ENCODE measurements at places on chromosomes 1 and 21. TPM values are rescaled to one million over a fixed set of nuclear protein-coding genes. Genes with fewer than 3 reads are reported as not detected.

- ATAC-seq, result peak; percentile 79
Observed at GRCh38 chr1:16727190-16728111, 12.9 kb upstream of the RNU1-4 start.

DNA sequence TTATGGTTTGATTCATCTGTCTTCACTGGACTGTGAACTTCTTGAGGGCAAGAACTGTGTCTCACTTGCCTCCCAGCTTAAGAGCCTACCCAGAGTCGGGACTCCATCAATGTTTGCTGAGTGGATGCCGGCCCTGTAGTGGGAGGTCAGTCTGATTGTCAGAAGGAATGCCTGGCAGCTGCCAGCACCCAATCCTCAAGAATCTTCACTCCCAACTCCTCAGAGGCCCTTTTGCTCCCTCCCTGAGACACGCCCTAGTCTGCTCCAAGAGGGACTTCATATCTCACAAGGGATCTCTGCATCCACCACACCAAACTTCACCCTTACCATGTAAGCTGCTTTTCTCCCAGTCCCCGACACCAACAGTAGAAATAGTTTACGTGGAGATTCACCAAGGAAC is 15.2 kb upstream of the KDM4A start:
- ATAC-seq, result no peak

DNA sequence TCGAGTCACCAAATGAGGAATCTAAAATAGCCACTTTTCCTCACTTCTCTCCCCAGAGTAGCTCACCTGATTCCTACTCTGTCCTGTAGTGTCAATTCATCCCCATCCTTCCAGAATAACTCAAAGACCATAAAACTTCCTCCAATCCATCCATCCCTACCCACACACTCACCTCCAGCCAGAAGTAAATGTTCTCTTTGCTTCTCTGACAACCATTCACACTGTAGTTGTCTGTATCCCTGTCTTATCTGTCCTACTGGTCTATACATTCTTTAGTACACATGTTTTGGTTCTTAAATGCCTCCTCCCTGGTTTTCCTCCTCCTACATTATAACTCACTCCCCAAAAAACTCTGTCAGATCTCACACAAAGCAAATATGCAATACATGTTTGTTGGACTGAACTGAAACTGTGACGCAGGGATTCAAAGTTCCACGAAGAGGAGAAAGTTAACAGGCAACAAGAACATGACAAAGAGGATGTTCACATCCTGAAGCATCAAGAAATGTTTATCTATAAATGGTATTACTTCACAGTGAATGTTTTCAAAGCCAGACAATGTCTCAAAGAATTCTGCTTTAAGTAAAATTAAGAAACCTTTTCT is 11.0 kb downstream of the TP53BP2 start:
- ATAC-seq, result no peak

DNA sequence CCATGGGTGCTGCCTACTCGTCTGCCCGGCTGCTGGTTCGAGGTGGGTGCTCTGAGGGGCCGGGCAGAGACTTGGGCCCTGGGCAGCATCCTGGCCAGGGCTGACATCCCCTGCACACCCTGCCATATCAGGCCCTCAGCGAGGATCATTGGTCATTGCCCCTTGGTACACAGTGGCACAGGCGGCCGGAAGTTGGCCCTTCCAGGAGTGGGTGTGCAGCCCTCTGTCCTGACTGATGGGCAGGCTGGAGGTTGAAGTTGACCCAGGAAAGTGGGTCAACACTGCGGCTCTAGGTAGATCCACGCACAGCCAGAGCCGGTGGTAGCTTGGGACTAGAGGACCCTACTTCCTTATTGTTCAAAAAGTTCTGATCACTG is 72.9 kb downstream of the TRIM11 start:
- ATAC-seq, result no peak

The EDARADD gene
- 4.3 TPM for total RNA-seq

The LCE3D gene
- 7.7 TPM for total RNA-seq

The TMEM54 gene
- total RNA-seq, result 127 TPM
